Ecto neural progenitor cell (in vitro differentiated cells): ENCODE measurements at places on chromosomes 12 and 14.

GRCh38 chr12:123363390-123363739 lies 1.3 kb downstream of the SBNO1 start:
- no peak for DNase-seq

- no peak for DNase-seq
These were observed 493.5 kb downstream of the NAV3 start for GRCh38 chr12:78324234-78324633.

GRCh38 chr12:109069307-109070271 lies 17.2 kb downstream of the USP30 start:
- peak; percentile 80 for DNase-seq

- DNase-seq = no peak
These were observed 627 bp downstream of the TESC start for GRCh38 chr12:117098361-117099217.

- no peak for DNase-seq
These were observed at the start of gene FITM1 for GRCh38 chr14:24130380-24130716. TSS of gene FITM1 (plus strand) at chr14:24130659. CDS start at chr14:24131564, 905 bp downstream.

DNA sequence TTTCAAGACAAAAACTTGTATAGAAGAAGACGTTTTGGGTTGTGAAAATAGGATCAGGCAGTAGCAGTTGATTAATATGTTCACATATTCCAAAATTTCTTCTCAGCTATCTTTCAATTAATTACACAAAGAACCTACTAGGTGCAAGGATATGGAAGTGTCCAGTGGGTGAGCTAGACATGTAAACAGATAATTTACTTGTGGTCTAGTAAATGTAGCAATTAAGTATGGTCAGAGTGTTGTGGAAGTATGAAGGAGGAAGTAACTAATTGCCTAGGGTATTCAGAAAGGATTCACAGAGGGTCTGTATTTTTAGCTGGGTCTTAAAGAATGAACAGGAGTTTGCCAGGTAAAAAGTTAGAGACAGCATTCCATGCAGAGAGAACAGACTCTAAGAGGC lies 5.9 kb downstream of the GOLGA5 start:
- DNase-seq = no peak

- no peak for DNase-seq
These were observed 67.3 kb downstream of the DACT1 start for GRCh38 chr14:58705066-58705465.

DNA sequence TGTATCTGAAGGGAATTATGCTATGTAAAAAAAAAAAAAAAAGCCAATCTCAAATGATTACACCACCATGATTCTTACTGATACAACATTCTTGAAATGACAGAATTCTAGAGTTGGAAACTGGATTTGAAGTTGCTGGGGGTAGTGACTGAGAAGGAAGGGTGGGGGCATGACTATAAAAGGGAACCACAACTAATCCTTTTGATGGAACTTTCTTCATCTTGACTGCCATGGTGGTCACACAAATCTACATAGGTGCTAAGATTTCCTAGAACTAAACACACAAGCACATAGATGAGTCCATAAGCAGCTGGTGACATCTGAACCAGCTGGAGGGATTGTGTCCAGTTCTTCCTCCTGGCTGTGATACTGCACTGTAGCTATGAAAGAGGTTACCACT lies 51.4 kb downstream of the CLMN start:
- DNase-seq = no peak

- no peak for DNase-seq
These were observed 572 bp upstream of the RASSF8 start for GRCh38 chr12:25957793-25958427.

DNA sequence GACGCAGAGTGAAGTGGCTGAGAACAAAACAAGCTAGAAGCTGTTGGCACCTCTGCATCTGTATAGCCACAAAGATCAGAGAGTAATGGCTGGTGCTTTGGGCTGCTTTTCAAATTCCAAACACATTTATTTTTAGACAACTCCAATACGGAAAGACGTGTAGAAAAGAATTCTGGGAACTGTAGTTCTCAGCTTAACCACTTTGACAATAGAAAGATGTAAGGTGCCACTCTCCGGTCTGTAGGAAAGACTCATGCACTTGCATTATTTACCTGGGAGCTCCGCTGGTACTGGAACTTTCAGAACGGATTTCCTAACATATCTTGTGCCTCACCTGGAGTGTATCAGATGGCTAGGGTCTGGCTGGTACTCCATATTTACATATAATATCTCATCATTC lies 1.8 kb upstream of the OR4K2 start:
- DNase-seq = no peak

DNA sequence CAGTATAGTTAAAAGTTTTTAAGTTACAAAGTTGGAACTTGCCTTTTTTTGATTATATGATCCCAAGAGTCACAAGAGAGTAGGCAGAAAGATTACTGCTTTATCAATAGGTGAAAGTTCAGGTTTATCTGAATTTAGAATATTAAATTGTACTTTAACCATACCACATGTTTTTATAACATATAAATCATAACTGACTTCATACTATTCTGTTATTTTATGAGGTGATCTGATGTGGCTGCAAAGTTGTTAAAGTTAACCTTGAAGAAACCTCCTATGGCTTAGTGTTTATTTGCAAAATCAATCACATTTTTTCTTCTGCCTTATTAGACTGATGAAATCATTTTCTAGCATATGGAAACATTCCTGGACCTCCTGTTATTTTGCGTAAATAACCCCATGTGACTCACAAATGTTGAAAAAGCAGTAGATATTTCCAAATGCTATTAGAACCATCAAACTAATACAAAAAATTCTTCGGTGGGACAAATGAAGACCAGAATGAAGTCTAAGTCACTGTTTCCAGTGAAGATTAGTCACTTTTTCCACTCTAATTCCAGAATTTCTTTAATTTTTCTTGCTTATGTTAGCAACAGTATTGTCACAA lies 132.1 kb downstream of the RAD51B start:
- no peak for DNase-seq

GRCh38 chr12:125687403-125687802 lies 622.2 kb downstream of the AACS start:
- no peak for DNase-seq

- DNase-seq = no peak
These were observed 7.0 kb downstream of the KCNH3 start for GRCh38 chr12:49545815-49546214.

DNA sequence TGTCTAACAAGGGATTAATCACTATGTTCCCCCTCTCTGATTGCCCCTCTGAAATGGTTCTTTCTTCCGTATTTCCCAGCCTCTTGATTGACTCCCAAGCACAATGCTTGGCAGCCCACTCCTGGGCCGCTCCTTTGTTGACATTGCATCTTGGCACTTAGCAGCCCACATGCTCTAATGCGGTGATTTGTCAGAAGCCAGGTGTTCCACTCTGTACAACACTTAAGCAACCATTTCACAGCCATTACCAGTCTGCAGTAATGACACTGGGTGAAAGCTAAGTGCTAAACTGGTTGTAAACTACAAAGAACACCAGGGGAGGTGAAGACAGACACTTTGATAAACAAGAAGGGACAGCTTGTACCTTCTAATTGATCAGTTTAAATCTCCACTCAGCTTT lies 353.5 kb downstream of the TMEM132D start:
- no peak for DNase-seq

- DNase-seq = no peak
These were observed 185.3 kb upstream of the BCL2L14 start for GRCh38 chr12:11885261-11886038.
